Dorsolateral prefrontal cortex (tissue), 122 donors: ENCODE measurements at places on chromosomes 5 and 9. TPM values are rescaled to one million over a fixed set of nuclear protein-coding genes. Genes with fewer than 3 reads are reported as not detected.
A peak's percentile ranks its signal among the peaks of the same experiment; 100 is the strongest.

GRCh38 chr9:98807070-98807813 lies at the start of gene GALNT12:
GALNT12 (plus strand) TSS chr9:98807670; CDS start chr9:98807699, 29 bp downstream.
- peak; percentile 79 for DNase-seq

GRCh38 chr9:68705531-68706362 lies 707 bp downstream of the PIP5K1B start:
- peak; percentile 37 for DNase-seq

DNA sequence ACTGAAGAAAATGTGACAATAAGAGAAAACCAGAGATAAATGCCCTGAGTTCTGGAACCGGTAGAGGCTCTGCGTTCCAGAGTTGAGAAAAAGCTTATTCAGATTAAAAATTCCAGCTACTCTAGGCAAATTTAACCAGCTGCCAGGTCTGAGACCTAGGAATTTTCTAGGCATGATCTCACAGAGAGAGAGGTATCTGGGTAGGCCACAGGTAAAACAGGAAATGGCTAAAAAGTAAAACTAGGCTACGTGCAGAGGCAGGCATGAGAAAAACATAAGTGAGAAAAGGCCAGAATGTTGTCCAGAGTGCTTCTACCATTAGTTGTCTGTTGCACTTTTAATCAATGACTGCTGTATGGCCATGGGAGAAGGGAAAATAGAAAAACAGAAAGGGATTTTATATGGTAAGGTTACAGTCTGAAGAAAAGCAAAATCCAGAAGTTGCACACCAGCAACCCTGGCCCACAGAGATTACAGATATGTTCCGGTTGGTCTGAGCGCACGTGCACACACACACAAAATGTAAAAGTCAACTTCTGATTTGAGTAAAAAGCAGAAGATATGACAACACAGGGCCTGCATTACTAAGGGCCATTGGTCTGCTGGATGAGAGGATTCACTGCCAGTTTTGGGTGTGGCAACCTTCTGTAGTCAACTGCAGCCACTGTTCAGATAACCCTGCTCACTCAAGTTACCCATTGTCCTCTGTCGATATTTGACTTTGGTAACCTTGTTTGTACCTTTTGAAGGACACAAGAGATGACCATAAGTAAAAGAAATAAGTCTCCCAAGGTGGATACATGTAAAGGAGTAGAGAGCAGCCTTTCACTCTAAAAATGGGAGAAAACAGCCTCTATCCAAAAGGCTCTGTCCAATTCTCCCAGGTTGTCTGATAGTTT lies 266.0 kb downstream of the DTWD2 start:
- DNase-seq: no peak

DNA sequence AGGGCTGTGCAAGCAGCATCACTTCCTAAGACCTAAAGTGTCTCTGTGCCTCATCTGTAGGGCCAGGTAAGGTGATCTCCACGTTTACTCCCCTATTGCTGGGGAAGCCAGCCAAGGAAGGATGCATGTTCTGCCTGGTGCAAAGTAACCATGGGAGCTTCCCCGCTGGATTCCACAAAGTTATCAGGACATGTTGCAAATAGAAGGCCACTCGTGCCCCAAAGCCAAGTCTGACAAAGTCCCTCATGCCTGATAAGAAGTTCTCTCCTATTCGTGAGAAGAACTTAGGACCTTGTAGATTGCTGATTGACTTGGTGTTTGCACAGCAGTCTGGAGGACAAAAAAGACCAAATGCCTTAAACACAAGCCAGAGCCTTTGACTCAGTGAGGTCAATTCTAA lies 81.5 kb downstream of the FAM114A2 start:
- no peak for DNase-seq

DNA sequence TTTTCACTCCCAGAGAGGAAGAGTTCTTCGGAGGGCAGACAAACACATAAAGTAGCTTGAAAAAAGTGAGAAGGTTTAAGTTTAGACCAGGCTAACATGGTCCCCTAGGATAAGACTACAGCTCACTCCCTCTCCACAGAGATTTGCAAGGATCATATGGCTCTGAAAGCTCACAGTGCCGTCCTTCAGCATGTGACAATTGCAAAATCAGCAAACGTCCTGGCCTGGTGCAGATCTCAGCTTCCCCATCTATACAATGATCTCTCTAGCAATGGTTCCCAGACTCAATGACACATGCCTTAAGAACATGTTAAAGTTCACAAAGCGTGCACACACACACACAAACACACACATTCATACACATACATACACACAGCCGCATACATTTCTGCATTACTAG lies 327.6 kb downstream of the ACTL7B start:
- DNase-seq: no peak

DNA sequence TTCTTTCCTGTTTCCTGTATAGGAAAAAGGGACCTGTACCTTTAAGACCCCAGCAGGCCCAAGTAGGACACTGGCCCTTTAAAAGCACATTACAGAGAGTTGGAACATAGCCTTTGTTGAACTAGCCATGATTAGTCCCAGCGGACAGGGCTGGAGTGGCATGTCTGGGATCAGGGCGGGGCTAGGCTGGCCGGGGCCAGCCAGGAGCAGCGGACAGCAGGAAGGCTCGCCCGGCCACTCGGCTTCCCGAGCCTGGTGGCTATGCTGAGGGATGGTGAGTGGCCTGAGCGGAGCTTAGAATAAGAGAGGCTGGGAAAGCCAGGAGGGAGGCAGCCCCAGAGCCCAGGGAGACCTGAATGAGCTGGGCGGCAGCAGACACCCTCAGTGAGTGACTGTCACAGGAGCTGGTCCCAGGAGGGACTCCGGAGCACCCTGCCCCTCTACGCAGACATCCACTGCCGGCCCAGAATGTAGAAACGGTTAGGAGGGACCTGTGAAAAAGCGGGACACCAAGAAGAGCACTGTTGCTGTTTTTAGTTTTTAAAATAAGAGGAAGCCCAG lies 92.1 kb downstream of the DAB2IP start:
- DNase-seq: peak; percentile 78

Gene GABRA1
- total RNA-seq: 260 TPM

Gene EHMT1
- total RNA-seq: 98.4 TPM

Gene SH3GL2
- total RNA-seq: 253 TPM

Gene BTF3
- total RNA-seq: 260 TPM

Gene DOK3
- total RNA-seq: 16.2 TPM
